ENCODE measurements at places on chromosomes 3 and 15. TPM values are rescaled to one million over a fixed set of nuclear protein-coding genes. Genes with fewer than 3 reads are reported as not detected.

DNA sequence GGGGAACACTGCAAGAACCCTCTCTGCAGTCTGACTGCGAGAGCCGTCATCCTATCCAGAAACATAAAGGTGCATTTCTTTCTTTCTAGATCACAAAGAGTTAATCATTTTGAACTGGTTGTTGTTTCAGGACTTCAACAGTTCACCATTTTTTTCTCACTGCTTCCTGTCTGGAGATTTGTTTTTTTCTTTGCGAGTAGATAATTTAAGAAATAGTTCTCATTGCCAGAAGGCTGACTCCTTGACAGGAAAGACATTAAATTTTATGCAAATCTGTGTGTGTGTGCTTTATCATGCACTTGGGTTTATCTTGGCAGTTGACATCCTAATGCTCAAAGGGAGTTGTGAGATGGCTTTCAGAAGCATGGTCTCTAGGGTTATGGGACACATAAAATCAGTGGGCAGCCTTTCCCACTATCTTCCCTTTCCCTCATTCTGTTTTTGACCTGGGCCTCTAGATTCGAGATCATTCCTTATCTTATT is 123.5 kb upstream of the TBL1XR1 start:
- DNase-seq = no peak

GRCh38 chr3:98612587-98612986 is 19.2 kb upstream of the CPOX start:
- no peak for DNase-seq

The KLHL40 gene
- total RNA-seq = not detected

DNA sequence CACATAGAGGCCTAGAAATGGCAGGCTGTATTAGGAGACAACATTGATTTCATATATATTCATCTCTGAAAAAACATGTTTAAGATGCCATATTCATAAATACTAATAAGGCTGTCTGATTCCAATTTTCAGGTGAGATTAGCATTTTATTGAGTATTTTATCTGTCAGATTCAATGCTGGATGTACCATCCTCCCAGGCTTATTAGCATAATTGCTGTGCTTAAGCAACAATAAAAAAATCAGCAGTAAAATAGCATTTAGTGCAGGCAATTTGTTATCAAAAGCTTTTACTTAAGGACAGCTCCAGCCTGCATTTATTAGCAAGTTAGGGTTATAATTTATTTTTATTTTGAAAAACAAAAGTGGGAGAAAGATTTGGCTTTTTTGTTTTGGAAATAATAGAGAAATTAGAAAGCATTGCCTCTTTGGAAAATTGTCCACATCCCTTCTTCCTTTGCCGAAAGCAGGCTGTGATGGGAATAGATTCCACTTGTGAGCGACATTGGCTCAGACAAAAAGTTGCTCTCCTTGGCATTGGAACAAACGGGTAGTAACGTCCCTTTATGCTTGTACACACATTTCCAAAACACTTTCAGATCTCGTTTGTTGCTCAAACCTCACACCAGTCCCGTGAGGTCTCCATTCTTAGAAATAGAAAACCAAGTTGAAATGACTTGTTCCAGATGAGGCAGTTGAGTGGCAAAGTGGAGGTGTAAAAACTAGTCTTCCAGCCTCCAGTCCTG is 134.0 kb downstream of the LPP start:
- DNase-seq = no peak

DNA sequence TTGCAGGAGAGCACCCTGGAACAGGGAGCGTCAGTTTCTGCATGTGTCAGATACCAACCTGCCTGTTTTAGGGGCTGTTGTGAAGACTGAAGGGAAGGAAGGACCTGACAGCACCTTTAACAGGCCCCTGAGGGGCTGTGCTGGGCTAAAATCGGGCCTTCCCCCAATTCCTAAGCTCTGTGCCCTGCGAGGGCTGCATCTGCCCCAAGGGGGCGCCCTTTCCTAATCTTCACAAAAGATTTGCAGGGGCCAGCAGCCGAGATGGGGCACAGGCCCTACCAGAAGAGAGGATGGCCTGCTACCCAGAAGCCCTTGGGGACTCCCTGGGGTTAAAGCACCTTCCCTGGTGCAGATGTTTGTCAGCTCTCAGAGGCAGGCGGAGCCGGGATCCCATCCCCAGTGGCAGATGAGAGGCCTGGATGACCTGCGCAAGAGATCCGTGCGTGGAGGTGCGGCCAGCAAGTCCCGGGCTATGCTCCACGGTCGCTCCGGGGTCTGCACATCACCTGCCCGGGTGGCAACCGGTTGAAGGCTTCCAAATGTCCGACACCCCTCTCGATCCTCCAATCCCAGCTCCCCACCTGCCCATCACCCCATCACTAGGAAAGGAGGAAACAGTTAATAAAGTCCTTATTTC is 53.6 kb downstream of the RHCG start:
- no peak for DNase-seq
